Stimulated activated CD4-positive, alpha-beta T cell treated with anti-CD3 and anti-CD28 coated beads, Interleukin-4, amount 100 ng/mL, for 24 hours (primary cell): ENCODE measurements at places on chromosomes 2 and 18.
A peak's percentile ranks its signal among the peaks of the same experiment; 100 is the strongest.

- DNase-seq = no peak
These were observed 228.1 kb downstream of the CTNNA2 start for GRCh38 chr2:79740879-79741443.

DNA sequence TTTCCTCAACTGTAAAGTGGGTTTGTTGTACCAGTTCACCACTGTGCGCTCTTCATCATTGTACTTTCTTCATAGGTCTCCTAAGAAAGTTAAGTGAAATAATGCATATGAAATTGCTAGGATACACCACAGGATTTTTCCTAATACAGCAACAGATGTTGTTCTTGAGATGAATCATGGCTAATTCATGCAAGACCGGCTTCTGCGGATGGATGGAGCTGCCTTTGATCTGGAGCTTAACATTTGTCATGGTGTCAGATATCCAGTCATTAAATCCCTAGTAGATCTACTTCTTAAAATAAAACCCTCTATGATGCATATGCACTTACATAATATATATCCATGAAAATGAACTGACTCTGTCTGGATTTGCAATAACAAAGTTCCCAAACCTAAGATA is 114.1 kb downstream of the COL6A3 start:
- DNase-seq = no peak

DNA sequence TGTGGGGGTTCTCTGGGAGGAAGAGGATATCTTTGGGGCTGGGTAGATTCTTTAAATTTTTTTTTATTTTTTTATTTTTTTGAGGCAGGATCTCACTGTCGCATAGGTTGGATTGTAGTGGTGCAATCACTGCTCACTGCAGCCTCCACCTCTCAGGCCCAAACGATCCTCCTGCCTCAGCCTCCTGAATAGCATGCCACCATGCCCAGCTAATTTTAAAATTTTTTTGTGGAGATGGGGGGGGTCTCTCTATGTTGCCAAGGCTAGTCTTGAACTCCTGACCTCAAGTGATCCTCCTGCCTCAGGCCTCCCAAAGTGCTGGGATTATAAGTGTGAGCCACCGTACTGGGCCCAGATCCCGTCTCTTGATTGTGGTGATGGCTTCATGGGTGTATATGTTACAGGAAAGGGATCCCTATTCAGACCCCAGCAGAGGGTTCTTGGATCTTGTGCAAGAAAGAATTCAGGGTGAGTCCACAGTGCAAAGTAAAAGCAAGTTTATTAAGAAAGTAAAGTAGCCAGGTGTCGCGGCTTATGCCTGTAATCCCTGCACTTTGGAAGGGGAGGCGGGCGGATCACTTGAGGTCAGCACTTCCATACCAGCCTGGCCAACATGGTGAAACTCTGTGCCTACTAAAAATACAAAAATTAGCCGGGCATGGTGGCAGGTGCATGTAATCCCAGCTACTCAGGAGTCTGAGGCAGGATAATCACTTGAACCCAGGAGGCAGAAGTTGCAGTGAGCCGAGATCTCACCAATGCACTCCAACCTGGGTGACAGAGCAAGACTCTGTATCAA is 2.0 kb upstream of the C2orf68 start:
- no peak for DNase-seq

DNA sequence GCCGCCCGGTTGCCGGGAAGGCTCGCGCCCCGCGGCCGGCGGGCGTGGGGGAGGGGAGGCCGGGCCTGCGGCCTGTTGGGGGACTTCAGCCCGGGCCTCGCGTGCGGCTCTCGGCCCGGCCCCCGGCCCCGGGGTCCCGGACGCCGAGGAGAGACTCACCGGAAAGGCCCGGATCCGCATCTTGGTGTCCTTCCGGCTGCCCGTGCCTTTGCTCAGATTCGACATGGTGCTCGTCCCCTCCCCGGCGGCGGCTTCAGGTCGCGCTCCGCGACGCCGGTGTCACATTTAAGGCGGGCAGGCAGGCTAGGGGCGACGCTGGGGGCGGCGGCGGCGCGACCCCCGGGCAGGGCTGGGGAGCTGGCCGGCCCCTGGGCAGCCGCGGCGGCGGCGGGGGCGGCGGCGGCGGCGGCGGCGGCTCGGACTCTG is 365 bp downstream of the CUL3 start:
- peak; percentile 68 for DNase-seq

DNA sequence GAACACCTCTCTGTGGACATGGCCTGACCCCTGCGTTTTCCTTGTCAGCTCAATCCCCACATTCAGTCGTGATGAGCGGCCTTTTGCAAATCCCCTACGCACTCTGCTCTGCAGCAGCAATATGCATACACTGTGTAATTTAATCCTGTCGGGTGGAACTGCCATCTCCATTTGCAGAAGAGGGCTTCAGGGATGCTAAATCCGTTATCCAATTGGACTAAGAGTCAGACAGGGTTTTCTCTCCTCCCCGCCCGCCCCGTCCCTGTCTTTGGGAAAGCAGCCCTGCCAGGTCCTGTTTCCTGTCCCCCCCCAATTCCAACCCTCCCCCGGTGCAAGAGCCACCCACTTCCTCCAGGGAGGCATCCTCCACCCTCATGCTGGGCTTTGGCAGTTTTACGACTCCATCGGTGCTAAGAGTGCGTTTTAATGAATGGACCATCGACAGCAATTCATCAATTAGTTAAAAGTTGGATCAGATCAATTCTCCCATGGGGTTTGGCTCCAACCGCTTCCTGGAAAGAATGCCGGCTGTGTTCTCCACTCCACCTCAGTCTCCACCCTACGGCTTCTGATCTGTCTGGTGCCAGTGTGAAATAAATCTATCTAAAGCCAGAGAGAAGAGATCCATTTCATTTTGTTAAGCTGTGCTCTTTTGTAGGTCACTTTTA is 53.5 kb upstream of the ASAP2 start:
- DNase-seq = no peak
